ENCODE measurements at places on chromosomes 12 and 14.

DNA sequence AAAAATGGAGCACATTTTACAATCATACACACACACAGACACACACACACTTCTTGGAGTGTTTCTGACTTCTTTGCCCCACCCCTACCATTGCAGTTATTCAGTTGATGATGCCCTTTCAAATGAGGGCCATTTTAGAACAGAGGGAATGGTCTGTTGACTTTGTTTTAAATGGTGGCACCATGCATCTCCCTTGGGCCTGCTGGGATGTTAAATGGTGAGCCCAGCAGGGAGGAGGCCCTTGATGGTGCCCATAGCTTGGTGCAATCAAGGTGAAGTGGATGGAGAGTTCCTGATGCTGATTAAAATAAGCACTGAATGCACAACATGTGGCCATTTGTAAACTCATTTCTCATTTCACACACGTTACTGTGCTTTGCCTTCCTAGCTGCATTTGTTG is 13.3 kb downstream of the C12orf75 start:
- no peak for DNase-seq

DNA sequence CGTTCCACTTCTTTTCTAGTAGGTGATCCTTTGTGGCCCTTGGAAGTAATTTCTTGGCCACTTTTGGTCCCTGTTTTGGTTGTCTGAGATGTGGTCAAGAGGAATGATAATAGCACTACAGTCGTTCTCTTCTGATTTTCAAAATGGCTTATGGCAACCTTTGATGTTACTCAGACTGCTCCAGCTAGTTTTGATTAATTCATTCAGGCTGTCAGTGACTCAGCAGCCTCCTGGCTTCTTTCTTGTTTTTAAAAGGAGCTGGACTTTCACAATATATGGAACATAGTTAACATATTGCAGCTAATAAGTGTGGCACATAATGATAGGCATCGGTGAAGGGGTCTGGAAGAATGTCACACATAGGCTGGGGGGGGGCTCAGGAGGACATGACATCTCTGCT is 47.3 kb downstream of the WDR20 start:
- no peak for DNase-seq

GRCh38 chr12:64633940-64634337 is 23.6 kb downstream of the RASSF3 start:
- DNase-seq = no peak

DNA sequence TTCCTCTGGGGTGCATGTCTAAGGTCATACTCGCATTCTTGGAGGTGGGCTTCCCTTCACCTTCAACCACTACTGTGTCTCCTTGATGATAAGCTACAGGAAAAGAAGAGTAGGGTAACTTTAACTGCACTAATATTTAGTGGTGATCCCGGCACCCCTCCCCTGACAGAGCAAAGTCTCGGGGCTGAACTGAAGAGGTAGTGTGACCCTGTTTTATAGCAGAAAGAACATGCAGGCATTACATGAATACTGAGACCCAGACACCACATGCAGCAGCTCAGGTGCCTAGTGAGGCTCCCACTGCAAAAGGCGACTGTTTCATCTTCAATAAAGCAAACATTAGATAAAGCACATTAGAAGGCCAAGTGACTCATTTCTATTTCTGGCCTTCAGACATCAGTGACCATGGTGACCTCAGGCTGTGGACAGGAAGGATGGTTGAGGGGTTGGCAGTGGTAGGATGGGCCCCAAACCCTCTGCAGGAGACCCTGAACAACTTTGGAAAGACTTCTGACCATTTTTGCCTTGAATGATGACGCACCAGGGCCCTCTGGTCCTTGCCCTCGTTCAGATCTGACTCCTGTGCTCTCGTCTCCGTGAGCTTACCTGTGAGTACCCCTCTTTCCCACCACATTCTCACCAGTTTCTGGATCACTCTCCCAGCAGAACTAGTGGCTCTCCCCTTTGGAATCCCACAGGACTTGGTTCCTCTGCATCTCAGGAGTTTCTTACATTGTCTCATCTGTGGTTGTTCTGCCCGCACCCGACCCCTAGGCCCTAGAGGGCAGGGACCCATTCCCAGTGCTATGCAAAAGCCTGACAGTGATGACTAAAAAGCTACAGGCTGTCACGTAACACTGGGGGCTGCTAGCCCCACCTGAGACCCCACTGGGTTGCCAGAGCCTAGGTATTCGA is 23.8 kb upstream of the JPH4 start:
- DNase-seq = no peak

DNA sequence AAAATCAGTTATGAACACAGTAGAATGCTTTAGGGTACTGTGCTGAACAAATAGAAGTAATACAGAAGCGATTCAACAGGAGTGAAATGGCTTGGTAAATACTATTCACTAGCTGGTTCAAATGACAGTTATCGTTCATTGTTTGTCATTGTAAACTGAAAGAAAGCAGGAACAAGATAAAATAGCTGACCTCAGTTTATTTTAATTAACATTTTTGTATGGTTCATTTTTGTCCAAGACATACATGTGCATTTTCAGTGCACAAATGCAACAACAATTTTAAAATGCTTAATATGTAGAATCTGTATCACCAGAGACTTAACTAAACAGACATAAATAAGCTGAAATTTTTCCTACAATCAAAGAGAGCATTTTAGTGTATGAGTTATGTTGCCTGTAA is 49.9 kb downstream of the ALX1 start:
- no peak for DNase-seq

DNA sequence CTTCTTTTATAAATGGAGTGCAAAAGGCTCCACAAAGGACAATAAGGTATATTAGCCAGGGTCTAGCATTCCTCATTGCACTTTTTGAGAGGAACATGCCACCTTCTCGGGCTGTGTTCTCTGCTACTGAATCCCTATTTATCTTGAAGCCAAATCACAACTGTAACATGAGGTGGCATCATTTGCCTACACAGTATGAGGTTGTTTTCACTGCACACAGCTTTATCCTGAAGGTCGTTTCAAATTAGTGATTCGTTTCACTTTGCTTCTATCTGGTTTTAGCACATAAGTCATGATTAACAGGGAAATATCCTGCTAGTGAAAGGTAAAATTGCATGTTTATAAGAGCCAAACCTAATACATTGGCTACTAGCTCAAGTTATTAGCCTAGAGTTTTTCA is 153.8 kb downstream of the SLC35F4 start:
- no peak for DNase-seq

DNA sequence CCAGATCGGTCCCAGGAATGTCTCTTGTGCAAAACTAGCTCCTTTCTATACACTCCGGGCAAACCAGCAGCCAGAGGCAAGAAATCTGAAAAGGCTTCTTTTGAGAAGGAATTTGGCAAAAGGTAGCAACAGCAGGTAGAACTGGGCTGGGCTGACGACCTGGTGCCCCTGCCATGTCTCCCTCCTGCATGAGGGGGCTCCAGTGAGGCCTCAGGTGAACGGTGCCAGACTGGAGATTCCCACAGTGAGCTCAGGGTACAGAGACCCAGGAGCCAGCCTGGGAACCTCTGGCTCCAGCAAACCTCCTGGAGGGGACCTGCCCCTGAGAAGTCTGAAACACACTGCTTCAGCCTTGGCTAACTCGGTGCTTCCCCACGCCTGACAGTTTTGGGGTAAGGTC is 10.8 kb downstream of the ITPK1 start:
- no peak for DNase-seq

DNA sequence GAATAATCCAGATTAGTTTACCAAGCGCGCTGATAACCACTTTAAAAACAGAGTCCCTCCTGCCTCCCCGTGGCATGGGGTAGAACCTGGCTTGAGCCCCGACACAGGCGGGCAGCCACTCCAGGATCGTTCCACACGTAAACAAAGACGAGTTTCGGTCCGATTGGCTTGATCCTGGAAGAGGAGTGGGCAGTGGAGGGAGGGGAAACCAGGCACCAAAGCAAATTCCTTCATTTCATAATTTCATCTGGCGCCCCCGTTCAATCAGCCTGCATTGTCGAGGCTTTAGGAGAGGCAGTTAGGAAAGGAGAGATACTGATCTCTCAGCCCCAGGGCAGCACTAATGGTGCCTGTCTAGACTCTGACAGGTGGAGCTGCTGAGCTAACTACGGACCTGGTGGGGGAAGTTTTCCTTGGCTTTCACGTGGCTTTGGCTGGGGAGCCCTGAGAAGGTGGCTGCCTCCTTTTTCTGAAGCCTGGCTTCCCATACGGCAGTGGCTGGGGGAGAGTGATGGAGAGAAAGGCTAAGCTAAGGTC is 751 bp upstream of the GPRC5A start:
- peak; percentile 83 for DNase-seq

DNA sequence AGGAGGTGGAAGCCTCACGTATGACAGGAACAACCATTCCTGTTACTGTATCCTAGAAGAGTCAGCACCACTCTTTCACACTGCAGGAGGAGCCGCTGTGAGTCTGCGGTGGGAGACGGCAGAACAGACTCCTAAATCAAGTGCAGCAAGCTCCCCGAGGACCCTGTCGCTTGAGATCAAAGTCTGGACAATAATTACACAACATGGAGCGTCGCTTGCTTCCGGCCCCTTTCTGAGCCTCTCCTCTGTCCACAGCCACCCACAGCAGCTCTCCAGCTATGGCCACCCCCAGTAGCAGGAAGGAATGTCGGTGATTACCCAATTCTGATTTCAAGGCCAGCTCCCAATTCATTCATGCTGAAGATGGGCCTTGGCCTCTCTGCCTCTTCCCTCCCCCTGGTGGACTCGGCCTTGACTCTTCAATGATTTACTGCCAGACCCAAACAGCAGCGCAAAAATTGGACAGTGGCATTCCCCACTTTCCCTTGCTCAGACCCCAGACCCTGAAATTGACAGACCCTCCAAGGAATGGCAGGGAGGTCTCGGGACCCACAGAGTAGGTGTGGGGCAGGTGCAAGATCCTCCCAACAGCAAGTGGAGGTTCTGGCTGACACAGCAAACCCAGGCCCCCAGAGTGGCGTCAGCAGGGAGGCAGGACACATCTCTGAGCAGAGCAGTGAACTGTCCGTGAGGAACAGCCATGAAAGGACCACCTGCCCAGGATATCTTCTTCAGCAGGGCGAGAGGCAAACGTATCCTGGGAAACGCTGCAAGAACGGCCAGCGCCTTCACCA is 272.7 kb upstream of the DIO3 start:
- DNase-seq = no peak

DNA sequence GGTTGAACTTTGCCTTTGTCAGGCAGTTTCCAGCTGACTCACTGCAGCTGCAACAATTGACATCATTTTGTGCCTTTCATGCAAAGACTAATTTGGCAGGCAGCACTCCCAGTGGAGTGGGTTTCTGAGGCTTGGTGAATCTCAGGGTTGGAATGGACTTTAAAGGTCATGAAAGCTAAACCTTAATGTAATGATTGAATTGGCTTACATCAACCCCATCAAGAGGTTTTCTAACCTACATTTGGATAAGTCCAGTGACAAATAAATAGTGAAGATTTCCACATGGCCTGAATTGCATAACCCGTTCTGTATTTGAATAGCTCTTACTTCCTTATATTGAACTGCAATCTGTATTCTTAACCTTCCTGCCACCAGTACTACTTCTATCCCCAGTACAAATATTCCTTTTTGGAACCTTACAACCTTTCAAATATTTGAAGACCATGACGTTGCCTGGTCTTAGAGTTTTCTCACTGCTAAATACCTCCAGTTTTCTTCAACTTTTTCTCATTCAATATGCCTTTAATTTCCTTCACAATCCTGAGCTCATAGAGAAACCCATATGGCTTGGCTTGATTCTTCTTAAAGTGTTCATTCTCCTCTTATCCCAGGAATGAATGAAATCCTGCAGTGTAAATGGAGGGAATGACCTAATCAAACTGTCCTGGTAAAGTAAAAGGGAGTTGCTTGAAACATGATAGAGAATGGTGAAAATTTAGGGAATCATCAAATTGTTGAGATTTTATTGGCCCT is 168.1 kb upstream of the NOVA1 start:
- no peak for DNase-seq

DNA sequence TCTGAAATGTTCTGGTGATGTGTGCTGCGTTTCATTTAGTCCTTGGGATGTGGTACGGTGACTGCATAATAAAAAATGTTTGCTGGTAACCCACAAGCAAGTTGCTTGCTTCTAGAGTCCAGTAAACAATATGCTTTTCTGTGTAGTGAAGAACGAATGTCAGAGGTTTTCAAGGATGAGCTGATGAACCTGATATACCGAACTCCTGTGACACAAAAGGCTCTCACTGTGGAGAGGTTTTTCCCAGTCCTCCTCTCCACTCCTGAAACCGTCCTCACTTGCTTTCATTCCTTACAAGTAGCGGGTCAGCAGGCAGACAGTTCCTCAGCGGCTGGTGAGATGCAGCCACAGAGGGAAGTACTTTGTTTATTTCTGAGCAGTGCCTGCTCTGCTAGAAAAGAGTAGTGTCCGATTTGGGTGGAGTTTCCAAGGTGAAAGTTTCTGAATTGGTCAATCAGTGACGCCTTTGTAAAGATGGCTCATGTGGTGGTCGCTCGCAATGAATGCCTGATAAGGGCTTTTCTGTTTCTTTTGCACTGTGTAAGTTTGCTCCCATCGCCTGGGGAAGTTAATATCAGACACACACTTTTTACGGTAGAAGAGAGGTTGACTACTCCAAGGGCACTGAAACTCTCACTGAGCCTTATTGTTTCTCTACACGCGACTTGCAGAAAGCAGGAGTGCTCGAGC is 3.0 kb downstream of the ETV6 start:
- DNase-seq = no peak

DNA sequence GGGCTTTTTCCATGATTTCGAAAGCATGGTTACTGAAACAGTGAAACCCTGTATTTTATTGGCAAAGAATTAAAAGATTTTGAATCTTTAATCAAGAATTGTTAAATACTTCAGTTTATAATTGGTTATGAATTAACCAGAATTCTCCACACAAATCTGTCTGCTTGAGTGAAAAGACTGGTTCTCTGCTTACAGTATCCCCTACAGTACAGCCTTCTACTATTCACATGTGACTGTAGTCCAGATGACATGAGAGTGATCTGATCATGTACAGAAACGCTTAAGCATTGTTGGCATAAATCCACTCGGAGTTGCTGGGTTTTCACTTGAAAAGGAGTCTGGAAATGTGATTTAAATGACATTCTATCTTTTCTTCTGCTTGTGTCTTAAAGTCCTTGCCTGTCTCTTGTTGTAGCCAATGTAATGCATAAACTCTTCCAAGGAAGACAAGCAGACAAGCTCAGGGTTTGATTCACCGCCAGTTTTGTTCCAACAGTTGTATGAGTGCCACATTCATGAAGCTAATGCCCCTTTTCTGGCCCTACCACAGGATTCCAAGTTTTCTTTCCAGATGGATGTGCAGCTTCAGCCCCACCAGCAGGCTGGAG is 222.0 kb upstream of the LRIG3 start:
- DNase-seq = no peak
